Stimulated activated CD8-positive, alpha-beta memory T cell treated with anti-CD3 and anti-CD28 coated beads, Interleukin-15, amount 100 ng/mL, for 4 hours (primary cell): ENCODE measurements at places on chromosomes 6 and 20.

- no peak for DNase-seq
Measured at GRCh38 chr6:9834233-9834632, 580.6 kb downstream of the TFAP2A start.

- no peak for DNase-seq
Measured at GRCh38 chr6:167349631-167350274, 24.9 kb downstream of the TTLL2 start.

DNA sequence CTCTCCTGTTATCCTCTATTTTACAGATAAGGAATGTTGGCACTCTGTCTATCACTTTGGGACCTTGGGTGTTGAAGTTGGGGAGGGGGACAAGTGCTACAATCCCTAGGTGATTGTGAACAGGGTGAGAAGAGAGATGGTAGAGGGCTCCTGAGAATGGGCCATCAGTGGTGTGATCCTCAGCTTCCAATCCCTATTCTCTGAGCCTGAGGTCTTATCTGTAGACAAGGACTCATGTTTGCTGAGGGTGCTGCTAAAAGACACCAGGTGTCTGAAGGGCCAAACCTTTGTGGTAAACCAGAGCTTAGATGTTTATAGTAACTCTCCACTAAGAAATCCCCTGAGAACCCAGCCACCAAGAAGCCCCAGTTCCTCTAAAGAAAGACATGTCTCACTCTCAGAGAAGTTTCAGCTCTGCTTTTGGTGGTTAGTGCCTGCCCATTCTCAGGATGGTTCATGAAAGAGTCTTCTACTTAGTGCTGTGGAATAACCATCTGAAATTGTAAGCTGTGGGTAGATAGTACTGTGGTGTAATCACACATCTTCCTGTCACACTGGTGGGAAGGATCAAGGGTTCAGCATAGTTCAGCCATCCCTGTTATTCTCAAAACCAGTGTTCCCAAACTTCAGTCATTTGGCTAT is 58.2 kb upstream of the IL20RA start:
- no peak for DNase-seq

- no peak for DNase-seq
Measured at GRCh38 chr6:37460805-37461204, 27.8 kb downstream of the CMTR1 start.

DNA sequence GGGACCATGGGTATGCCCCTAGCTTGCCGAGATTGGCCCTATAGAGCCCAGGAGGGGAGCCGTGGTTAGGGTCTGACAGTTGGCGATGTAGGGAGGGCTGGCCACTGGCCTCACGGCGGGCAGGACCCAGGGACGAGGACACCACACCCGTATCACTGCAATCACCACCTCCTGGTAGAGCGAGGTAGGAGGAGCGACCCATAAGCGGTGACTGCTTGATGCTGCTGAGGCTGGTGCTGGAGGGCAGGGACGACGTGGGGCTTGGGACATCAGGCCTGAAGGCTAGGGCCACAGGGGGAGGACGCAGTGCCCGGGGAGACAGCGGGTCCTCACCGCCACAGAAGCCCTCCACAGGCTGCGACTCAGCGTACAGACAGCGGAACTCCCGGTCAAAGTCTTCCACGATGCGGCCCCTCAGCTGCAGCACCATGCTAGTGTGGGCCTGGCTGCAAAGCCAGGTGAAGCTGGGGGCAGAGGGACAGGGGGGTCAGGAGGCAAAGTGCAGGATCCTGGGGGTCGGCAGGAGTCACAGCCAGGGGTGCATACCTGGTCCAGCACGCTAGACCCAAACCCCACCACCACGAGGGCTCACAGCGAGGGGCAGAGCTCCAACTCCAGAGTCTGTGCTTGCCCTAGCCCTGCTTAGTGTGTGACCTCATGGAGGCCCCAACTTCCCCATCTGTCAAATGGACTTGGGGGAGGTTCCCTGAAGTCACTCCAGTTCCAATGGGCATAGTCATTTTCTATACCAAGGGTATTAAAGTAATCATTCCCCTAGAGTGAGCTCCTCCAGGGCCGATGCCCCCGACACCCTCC is 3.1 kb upstream of the EIF6 start:
- DNase-seq = no peak

- DNase-seq = no peak
Measured at GRCh38 chr20:45495501-45495941, 19.9 kb downstream of the SPINT3 start.

DNA sequence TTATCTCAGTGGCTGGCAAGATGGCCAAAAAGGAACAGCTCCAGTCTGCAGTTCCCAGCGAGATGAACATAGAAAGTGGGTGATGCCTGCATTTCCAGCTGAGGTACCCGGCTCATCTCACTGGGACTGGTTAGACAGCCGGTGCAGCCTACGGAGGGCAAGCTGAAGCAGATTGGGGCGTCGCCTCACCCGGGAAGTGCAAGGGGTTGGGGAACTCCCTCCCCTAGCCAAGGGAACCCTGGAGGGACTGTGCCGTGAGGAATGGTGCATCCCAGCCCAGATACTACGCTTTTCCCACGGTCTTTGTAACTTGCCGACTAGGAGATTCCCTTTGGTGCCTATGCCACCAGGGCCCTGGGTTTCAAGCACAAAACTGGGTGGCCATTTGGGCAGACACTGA is 324.7 kb downstream of the GJA1 start:
- DNase-seq = no peak

DNA sequence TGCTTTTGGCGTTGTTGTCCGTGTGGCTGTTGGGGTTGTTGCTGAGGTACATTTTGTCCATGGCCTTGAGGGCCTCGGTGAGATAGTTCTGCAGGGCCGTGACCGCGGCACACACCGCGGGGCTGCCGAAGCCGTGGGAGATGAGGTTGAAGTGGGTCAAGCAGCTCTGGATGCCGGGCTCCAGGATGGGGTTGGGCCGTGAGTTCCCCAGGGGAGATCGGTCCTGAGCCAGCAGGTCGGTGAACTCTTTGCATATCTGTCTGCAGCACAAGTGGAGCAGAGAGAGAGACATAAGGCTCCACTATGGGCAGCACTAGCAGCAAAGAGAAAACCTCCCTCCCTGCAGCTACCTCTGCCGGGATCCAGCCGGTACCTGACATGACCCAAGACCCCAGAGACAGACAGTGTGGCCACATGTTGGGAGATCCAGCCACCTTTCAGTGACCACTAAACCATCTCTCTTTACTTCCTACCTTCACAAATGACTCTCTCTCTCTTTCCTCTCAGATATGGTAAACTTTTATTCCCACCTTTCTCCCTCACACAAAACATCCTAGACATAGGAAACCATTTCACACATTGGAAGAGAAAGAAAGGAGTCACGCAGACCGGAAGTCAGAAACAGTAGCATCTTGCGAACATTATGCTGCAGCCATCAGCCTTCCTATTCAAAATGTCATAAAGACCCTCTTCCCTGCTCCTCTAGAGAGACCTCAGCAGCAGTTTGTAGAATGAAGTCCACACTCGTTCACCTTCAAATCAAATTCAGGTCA is 16.2 kb downstream of the TFAP2A start:
- DNase-seq = no peak

DNA sequence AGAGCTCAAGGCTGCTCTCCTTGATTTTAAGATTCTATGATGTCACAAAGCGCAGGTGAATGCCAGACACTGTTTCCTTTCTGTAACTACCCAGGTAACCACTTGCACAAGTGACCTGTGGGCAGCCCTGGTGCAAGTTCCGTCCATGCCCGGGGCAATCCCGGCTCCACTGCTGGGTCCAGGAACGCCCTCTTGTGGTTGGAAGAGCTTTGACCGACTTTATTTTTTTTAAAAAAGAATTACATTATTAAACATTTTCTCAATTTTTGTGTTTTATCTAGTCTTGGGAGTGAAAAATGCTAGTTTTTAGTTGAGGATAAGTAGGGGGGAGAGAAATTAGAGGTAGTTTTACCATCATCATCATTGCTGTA is 695.2 kb downstream of the QKI start:
- DNase-seq = no peak

DNA sequence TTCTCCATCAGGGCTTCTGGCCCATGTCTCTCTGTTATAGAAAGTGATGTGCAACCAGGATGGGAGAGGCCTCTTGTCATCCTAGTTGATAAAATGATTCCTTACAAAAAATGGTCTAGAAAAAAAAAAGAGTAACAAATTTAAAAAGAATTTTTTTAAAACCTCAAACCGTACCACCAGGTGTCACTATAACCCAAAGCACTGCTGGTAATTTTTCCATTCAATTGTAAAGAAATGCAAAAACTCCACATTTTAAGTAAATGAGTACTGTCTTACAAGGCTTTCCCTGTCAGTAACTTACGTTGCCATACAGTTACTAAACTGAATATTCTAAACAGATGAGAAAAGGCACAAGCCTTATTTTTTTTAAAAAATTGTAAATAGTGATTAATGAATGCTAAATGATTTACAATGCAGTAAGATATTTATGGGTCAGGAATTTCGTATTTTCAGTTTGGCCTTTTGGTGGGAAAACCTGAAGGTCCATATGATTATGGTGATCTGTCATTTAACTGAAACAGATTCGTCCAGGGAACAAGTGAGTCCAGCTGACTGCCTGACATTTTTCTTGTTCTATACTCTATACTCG is 95.4 kb downstream of the OGFRL1 start:
- no peak for DNase-seq

DNA sequence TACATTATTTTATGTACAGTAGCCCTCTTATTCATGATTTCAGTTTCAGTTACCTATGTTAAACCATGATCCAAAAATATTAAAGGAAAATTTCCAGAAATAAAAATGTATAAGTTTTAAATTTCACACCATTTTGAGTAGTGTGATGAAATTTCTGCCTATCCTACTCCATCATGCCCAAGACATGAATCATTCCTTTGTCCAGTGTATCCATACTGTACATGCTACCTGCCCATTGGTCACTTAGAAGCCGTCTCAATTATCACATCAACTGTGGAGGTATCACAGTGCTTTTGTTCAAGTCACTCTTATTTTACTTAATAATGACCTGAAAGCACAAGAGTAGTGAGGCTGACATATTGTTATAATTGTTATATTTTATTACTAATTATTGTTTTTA is 32.3 kb upstream of the PLCB4 start:
- DNase-seq = no peak

GRCh38 chr20:4550740-4551139 is 171.0 kb upstream of the PRND start:
- DNase-seq = no peak

DNA sequence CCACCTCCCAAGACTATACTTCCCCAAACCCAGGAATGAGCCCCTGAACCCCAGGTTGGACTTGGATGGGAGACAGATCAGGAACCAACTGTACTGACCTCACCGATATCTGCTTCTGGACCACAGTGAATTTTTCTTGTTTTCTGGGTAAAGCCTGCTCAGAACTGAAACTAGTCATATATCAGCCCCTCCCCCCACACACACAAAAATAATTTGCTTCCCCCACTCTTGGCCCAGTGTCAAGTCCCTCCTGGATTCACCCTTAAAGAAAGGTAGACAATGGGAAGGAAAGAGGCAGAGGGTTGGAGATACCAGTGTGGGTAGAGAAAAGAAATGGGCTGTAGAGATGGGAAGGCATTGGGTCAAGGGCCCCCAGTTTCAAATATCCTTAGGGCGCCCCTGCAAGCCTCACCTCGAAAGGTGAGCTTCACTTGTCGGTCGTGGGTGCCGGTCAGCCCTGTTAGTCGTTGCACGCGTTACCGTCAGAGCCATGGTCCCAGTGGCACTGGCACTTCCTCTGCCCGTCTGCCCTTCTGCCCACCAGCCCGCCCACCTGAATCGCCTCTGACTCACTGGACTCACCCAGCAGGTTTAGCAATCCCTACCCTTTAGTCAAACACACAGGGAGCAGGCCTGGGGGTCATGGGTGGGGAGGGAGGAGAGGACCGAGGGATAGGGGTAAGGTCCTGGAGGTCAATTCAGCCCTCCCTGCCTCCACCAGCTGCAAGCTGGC is 8.5 kb upstream of the SPAG4 start:
- no peak for DNase-seq

- DNase-seq = no peak
Measured at GRCh38 chr20:61913423-61914225, 152.1 kb downstream of the TAF4 start.

DNA sequence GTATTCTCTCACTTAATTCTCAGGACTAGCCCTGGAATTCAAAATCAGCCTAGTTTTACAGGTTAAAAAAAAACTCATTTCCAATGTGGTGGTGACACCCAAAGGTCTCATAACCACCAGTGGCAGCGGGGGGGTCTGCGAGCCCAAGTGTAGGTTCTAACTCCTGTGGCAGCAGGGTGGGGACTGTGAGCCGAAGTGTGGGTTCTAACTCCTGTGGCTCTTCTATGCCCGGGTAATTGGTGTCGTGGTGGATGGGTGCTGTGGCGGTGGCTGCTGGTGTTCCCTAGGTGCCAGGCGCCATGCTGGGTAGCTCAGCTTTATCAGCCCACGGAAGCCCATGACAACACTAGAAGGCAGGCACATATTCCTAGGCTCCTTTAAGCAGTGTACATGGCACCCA is 4.9 kb upstream of the ANKRD60 start:
- DNase-seq = no peak

DNA sequence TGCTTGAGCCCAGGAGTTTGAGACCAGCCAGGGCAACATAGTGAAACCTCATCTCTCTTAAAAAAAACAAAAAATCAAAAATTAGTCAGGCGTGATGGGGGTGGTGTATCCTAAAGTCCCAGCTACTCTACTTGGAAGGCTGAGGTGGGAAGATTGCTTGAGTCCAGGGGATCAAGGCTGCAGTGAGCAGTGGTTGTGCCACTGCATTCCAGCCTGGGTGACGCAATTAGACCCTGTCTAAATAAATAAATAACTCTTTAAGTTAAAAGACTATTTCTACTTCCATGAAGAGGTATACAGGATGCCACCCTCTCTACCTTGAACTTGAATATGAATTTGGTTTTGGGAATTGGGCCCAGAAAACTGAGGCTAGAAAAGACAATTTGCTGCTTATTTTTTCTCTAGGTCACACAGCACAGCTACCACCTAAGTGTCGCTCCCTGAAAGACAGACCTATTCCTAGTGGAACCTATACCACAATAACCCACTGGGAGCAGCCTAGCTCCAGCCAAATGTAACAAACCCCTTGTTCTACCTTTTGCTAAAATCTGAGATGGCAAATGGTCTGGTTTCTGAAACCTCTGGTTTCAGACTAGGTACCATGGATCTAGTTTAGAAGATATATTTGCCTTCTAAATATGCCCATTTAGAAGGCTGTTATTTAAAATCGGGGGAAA is 35.2 kb downstream of the HMGCLL1 start:
- no peak for DNase-seq

DNA sequence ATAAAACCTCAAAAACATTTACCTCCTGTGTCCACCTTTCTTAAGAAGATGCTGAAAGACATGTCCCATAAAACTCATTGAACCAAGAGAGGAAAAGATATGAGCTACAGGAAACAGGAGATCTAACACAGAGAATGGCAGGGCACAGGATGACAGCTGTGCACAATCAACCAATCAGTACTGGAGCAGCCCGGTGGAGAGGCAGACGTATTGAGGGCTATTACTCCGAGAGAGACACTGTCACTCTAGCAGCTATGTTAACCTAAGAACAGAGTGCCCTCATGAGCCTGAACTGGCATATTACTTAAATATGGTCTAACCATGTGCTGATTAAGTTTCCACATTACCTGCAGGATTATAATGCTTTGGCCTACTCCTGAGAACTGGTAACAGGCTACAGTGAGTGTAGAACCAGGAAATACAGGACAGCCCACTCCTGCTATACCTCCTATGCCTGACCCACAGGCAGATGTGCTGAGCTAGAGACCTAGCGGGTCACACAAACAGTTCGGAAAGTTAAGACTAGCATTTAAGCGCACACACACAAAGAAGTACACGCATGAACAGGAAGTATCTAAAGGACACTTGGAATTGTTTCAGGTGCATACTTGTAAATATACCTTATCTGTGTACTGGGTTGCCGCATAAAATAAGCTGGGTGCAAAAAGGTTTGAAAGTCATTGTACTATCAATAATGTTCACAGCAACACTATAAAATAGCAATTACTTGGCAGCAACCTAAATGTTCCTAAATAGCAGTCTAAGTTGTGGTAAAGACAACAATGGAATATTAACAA is 199.3 kb upstream of the SHLD1 start:
- DNase-seq = no peak
